ENCODE measurements at places on chromosomes 1 and 21.

- DNase-seq: no peak
These were observed 93.0 kb downstream of the SIM2 start for GRCh38 chr21:36791695-36792470.

- DNase-seq: no peak
These were observed 222.9 kb upstream of the KCNK2 start for GRCh38 chr1:214859647-214860046.

GRCh38 chr1:66346057-66346795, 187.7 kb upstream of the SGIP1 start:
- DNase-seq: no peak

DNA sequence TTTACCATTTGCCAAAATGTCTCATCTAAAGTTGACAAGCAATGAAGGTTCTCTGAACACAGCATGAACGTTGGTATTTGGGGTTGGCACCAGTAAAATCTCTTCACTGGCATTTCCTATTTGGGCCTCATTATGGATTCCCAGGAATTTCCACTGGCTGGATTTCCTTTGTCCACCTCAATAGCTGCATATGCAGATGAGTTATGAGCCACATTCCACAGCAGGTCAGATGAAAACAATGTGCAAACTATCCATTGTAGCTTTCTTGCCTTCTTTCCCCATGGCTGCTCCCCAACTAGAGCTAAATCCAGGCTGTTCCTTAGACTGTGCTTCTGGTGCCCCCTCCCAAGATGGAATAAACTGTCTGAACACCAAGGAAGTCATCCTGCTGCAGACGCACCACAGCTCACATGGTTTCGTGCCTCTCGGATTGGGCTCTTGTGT, 168.1 kb upstream of the FGGY start:
- DNase-seq: no peak

- no peak for DNase-seq
These were observed 8.0 kb downstream of the RCSD1 start for GRCh38 chr1:167638064-167638463.

GRCh38 chr1:21586222-21586621, 77.0 kb downstream of the ALPL start:
- DNase-seq: no peak

- peak; percentile 85 for DNase-seq
These were observed 31.1 kb upstream of the SLC45A3 start for GRCh38 chr1:205711105-205712048.

DNA sequence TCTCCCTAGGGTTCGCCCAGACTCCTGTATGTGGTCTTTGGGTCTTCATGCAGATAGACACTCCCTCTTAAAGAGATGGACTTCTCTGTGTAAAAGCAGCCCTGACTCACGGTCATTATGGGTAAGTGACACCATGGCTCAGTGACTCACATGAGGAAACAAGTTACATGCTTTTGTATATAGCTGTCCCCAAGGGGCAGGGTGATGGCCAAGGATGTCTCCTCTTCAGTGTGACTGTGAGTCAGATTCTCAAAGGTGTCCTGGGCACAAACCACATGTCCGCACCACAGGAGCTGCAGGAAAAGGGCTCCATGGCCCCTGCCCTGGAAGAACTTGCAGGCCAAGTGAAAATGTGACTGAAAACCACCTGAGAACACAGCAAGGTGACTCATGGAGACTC, 380.4 kb downstream of the NPHP4 start:
- DNase-seq: no peak

DNA sequence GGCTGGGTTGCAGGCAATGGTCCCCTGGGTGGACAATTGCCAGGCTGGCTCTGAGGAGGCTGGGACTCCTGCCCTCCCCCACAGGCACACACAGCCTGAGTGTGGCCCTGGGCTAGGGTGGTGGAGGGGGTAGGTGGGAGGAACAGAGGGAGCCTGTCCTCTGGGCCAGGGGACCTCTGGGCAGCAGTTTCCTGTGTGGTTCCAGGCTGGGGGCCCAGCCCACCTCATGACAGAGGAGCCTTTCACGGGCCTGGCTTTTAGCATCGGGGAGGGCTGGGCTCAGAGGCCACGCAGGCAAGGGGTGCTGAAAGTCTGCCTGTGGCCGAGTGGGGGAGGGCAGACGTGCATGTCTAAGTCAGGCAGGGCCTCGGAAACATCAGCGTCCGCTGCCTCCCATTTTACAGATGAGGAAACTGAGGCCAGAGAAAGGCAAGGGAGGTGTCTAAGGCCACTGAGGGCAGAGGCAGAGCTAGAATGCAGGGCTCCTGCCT, 7.0 kb downstream of the EXTL1 start:
- no peak for DNase-seq

- no peak for DNase-seq
These were observed 3.7 kb downstream of the DEDD start for GRCh38 chr1:161128591-161129420.

GRCh38 chr1:114061121-114061830, 82.0 kb downstream of the OLFML3 start:
- no peak for DNase-seq

DNA sequence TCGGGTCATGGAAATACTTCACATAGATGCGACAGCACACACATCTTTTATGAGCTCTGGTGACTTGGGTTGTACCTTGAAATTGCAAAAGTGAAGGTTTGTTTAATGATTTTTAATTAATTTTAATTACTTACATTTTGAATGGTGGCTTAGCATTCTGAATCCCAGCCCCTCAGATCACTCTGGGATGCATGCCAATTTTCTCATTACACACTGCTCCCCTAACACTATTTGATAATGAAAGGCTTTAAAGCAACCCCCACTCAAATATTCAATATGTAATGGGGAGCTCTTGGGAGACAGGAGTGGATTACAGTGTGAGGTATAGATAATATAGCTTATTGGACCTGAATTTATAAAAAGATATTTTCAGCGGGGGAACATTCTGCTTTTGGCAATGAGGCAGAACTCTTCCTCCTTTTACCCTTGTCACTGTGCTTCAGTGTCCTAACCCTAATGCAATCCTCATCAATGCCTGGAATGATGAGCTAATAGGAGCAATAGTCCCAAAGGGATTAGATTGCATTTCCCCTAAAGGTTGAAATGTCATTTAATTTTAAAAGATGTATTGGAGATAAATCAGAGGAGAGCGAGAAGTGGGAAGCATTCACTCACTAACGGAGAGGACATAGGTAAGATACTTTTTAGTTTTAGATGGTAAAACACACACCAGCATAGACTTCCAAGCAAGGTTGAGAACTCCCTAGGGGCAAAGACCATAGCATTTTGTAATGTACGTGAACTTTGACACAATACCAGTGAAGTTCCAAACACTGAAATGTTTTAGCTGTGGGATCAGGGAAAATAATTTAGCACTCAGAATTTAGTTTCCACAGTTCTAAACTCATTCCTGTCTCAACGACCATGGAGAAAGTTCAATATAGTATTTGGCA, 384.1 kb upstream of the PLXNA2 start:
- no peak for DNase-seq

DNA sequence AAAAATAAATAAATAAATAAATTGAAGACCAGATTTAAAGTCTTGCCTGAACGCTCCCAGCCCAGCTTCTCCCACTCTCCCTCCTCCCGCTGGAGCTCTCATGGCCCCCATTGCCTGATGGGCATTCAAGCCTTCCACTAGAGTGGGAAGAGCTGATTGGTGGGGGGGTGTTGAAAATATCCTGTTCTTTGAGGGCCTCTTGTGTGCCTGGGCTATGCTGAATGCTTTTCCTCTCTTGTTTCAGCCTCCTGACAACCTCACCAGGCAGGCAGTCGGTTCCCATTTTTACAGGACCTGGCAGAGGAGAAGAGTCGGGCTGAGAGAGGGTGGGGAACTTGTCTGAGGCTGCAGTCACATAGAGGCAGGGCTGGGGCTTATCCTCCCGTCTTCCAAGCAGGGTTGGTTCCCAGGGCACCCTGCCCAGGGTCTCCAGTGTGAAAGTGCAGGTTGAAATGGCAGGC, 59.2 kb upstream of the SSBP3 start:
- no peak for DNase-seq

- no peak for DNase-seq
These were observed 171.5 kb upstream of the CAMK1G start for GRCh38 chr1:209412036-209412435.

DNA sequence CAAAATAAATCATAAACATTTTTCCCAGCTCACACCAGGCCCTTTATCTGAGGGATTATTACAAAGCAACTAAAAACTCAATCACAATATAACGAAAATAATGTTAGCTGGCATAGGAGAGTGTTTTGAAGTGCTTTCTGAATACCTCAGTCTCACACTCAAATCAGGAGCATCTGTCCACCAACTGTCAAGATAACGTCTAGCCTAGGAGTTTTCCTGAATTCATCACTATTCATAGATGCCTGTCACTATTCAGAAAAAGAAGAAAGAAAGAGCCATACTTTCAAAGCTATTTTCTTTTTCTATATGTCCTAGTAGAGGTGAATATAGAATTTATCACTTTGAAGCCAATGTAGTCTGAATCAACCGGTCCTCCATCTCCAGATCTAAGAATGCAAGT, 127.0 kb downstream of the AKT3 start:
- no peak for DNase-seq

DNA sequence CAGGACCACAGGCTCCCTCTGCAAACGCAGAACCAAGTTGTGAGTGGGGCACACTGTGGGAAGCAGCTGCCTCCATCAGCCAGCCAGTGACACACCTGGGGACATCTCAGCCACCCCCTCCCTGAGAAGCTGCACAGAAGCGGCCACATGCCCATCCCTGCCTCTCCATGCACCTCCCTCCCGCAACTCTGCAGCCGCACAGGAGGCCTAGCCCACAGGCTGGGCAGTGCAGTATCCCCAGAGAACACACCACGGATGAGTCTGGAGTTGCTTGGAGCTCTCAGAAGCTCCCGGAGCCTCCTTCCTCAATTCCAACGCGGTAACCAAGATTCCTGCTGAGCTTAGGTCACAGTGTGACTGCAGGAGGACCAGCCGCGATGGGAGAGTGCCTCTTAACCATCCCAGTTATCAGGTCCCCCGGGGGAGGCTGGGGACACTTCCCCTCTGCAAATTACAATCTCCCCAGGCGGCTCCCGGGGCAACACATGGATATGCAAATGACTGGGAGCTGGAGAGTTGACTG, 1.2 kb upstream of the WNT3A start:
- DNase-seq: no peak

GRCh38 chr21:32143241-32143939, 135.5 kb downstream of the MIS18A start:
- DNase-seq: peak; percentile 35

DNA sequence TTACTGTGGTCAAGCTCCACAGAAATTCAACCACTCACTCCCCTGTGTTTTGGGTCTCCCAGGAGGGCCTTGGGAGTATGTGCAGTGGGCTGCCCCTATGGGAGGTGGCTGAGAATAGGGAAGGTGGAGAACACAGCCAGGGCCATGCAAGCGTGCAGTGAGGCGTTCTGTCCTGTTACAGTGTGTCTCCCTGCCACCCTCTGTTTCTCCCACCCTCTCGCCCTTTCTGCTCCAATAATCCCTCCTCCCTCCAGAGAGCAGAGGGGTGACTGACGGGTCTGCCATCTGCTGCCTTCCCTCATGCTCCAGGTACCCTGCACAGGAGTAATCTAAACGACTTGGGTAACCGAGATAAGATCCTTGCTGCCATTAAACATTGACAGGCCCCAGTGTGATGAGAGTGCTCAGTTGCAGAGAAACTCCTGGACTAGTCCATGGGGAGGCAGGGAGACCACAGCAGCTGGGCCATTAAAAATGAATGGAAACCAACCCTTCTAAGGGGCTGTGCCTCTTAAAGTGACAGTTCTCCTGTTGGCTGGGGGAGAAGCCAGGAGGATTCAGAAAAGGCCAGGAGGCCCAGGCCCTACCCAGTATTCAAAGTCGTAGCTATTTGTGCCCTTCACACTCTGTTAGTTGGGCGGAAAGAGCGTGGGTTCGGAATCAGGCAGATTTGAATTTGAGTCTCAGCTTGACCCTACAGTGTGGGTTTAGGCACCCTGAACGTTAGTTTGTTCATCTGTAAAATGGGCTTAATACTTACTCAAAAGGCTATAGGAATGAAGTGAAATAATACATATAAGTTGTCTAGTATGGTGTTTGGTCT, 22.4 kb upstream of the BTG2 start:
- peak; percentile 77 for DNase-seq

DNA sequence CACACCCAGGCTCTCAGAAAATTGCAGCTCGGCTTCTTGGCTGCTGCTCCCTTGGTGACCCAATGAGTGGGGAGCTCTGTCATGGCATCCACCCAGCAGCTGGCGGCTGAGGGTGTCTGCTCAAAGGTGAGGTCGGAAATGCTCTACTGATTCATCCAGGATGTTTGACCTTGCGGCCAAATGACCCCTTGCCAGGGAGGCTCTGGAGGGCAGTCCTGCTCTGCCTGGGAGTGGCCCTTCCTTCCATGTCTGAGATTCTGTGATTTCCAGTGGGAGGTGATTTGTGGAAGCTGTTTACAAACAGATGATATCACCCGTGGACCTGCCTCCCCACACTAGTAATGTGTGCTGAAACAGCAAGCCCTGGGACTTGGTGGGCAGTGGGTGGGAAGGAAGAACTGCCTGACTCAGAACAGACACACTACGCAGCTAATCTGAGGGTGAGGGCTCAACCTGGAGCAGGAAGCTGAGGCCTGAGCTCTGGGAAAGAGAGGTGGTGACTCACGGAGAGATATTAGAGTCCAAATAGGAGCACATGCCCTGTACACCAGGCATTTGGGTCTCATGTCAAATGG, 3.0 kb downstream of the CRCT1 start:
- no peak for DNase-seq

DNA sequence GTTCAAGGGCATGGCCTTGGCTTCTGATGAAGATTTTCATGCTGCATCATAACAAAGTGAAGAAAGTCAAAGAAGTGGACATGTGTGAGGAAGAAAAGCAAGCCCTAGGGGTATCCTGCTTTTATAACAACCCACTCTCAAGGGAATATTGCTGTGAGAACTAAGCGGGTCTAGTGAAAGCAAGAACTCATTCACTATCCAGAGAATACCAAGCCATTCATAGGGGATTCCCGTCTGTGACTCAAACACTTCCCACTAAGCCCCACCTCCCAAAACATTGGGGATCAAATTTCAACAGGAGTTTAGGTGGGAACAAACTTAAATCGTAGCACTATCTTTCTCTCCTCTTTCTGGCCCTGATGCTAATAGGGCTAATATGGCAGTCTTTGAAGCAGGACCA, 98.5 kb upstream of the CTTNBP2NL start:
- no peak for DNase-seq

GRCh38 chr21:23690316-23690715, 1917.0 kb downstream of the MRPL39 start:
- DNase-seq: no peak

- DNase-seq: no peak
These were observed 139.9 kb downstream of the DPYD start for GRCh38 chr1:97780884-97781283.

GRCh38 chr1:101309334-101310311, 72.8 kb downstream of the S1PR1 start:
- peak; percentile 40 for DNase-seq

Data from renal cortex interstitium (tissue), 15 donors.